ENCODE measurements at places on chromosomes 7 and 10. TPM values are rescaled to one million over a fixed set of nuclear protein-coding genes. Genes with fewer than 3 reads are reported as not detected.

DNA sequence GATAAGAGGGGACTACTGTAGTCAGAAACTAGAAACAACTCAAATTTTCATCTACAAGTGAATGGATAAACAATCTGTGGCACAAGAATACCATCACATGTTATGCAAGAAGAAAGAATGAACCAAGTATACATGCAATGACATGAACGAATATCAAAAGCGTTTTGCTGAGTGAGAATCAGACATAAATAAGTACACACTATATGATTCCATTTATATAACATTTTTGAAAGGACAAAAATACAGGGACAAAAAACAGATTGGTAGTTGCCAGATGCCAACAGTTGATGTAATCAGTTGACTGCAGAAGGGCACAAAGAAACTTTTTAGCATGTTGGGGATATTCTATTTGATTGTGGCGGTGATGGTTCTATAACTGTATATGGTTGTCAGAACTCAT is 33.6 kb downstream of the CTNNA3 start:
- no peak for DNase-seq

- no peak for DNase-seq
Observed at GRCh38 chr7:137606061-137606674, 240.6 kb downstream of the DGKI start.

DNA sequence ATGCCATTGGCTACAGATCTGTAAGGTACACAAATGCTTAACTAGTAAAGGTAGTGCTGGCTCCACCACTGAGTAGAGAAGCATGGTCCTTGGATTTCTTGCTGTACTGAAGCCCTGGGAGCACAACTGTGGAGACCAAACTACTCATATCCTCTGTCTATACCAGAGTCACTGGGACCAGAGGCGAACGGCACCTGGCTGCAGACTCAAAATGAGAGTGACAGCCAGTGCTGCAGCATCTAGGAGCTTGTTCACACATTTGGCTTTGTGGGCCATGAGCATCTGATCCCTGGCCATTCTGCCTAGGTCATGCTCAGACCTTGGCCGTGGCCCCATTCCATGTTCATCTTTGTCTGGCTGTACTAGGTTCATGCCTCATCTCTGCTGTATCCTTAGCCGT is 31.9 kb downstream of the LRRC18 start:
- no peak for DNase-seq

- DNase-seq: no peak
Observed at GRCh38 chr10:94011296-94011695, 17.6 kb downstream of the PLCE1 start.

DNA sequence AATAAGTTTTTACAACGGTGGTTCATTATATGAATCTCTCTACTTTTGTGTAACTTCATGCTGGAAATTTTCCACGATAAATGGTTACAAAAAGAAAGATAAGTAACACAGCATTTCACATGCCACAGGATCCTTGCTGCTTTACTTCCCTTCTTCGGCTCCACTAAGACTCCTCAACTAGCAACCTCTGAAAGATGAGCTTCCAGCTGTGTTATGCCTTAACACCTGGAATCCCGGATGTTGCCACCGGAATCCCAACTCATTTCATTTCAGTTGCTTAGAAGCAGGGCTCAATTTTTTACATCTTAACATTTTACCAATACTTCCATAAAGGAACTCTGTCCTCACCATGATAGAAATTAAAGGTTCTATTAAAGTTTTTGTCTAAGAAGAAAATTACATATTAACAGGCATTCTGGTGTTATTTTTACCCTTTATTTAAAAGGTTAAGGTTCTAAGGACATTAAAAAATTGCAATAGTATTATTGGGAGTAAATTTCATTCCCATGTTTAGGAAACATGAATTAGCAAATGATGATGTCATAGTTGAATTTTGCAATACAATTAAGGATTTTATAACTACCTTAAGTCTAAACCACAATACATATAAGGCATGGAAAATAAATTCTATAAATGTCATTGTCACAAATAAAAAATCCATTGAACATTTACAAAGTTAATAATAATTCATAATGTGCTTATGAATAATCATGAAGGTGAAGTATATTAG is 57.1 kb upstream of the IL6 start:
- no peak for DNase-seq

- DNase-seq: no peak
Observed at GRCh38 chr7:15863951-15864625, 177.6 kb upstream of the MEOX2 start.

GRCh38 chr10:54120806-54121205 is 680.2 kb downstream of the PCDH15 start:
- no peak for DNase-seq

DNA sequence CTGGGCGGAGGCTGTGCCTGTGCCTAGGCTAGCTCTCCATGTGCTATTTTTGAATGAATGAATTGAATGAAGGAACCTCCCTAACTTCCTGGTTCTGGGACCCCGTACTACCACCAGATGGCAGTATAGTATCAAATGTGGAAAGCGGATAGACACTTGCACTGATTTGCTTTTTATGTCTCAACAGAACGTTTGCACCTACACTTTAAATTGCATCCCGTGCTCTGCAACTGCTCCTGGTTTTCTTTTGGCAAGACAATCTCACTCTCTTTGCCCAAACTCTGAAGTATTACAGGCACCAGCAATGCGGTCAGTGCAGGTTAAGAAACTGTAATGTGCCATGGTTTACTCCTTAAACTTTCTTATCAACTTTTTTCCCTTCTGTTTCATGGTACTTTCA is 6.5 kb downstream of the FZD8 start:
- no peak for DNase-seq

DNA sequence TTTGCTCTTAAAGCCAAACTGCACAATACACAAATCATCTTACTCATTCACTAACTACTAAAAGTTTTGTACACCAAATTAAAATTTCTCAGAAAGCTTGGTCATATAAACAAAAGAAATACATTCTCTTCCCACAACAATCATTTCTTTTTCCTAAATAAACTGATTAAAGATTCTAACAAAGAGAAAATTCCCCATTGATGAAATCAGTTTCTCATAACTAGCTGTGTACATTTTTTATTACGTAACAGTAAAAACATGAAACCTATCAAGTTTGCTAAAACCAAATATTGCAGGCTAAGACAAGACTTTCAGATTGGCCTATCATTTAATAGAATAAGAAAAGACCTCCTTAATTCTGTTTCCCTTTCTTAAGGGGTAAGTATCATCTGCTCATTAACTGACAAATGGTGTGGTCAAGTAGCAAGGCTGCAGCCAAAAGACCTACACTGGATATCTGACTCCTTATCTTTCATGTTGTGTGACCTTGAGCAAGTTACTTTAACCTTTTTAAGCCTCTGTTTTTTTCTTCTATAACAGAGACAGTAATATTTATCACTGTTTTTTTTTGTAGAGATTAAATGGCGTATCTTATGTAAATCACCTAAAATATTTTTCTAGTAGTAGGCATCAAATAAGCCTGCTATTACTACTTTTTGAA is 22.4 kb downstream of the NAMPT start:
- no peak for DNase-seq

- DNase-seq: peak; percentile 41
Observed at GRCh38 chr7:45000093-45001032, at the start of gene CCM2. CCM2 (plus strand) TSS chr7:45000201; CDS start chr7:45000334, 133 bp downstream.

DNA sequence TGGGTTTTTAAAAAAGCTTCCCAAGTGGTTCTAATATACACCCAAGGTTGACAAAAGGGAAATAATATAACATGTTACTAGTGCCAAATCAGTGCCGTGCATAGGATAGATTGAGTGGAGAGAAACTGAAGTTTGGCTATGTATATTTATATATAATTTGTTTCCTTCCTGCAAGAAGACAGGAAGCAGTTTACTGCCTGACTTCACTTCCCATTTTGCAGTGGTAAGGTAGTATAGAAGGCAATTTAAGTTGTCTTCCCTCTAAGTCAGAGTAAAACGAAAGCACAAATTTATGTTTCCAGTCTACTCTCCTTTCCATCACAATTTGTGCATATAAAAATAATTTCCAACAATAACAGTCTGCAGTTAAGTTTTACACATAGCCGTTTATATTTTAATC is 3.4 kb upstream of the HYCC1 start:
- no peak for DNase-seq

The TEX47 gene
- total RNA-seq: not detected

The UPK3B gene
- total RNA-seq: 0.68 TPM

The UTF1 gene
- not detected for total RNA-seq

Data from activated naive CD4-positive, alpha-beta T cell treated with anti-CD3 and anti-CD28 coated beads, Interleukin-2, amount 50 U/mL, for 72 hours (primary cell).